ENCODE measurements at places on chromosomes 6 and 20.

DNA sequence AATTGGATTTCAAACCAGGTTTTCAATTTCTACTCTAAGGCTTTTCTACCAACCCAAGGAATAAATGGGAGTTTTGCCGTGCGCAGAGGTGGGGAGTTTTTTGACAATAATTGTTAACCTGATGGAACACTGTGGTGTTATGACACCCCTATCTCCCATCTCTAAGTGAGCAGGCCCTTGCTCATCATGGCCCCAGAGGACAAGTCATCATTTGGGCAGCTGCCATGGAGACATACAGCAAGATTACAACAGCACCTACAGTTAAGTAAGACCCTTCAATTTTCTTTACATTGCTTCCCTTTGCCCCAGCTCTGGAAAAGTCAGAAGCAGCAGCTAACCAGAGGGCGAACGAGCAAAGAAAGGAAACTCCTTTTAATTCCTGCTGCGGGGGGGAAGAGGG lies 54.3 kb downstream of the ADGRF5 start:
- no peak for DNase-seq

DNA sequence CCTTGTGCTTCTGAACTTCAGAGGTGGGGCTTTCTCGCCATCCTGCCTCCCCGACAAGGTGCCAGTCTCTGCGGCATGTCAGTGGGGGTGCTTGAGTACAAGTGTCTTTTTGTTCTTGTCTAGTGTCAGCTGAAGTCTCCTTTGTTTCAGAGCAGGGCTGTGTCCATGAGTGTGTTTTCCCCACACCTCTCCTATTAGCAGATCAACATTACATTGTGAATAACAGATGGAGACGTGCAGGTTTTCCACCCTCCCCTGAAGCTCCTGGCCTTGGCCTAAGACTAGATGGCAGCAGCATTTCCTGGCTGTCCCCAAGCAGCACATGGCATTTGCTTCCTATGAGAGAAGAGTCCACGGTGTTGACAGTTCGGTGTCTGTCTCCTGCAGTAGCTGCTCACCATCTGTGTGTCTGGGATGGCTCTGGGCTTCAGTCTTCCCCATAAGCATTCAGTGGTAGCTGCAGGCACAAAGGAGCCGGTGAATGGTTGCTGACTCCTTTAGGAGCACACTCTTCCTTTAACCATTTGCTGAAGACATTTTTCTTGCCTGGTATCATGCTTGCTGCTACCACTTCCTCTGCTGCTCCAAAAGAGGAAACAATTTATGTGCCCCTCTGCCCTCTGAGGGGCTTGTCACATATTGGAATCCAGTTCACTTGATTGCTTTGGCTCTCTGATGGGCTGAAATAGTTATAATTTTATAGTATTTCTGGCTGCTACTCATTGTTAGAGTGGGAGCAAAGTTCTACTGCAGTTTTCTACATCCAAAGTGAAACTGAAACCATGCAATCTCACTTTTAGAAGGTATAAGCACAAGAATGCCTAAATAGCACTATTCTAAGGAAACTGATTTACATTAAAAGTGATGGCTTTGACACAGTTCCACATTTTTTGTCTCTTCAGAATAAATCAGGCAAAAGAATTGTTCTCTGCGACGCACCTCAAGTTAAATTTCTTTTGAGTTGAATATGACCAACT lies 913.0 kb downstream of the C6orf118 start:
- DNase-seq, result no peak

DNA sequence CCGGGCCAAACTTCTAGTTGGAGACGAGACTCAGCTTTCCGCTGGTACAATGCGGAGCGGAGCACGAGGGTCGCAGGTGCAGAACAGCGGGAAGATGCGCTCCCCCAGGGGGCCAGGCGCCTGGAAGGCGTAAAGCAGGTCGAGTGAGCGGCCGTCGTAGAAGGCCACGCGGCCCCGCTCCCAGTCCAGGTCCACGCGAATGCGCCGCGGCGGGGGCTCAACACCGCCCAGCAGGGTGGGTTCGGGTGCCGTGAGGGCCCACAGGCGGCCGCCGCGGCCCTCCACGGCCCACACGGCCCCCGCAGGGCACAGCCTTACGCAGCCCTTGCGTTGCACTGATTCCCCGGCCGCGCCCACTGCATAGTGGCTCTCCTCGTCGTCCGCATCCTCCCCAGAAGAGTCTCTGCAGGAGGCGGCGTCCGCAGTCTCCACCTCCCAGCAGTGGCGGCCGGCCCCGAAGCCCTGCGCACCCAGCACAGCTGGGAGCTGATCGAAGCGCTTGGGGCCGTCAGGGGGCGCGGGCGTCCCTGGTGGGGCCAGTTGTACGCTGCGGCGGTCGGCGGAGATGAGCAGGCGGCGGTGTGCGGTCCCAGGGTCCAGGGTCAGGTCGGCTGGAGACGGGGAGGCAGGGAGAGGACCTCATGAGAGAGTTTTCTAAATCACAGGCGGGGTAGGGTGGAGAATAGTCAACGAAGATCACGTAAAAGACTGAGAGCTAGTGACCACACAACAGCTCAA lies 4.3 kb downstream of the PPP1R11 start:
- no peak for DNase-seq

DNA sequence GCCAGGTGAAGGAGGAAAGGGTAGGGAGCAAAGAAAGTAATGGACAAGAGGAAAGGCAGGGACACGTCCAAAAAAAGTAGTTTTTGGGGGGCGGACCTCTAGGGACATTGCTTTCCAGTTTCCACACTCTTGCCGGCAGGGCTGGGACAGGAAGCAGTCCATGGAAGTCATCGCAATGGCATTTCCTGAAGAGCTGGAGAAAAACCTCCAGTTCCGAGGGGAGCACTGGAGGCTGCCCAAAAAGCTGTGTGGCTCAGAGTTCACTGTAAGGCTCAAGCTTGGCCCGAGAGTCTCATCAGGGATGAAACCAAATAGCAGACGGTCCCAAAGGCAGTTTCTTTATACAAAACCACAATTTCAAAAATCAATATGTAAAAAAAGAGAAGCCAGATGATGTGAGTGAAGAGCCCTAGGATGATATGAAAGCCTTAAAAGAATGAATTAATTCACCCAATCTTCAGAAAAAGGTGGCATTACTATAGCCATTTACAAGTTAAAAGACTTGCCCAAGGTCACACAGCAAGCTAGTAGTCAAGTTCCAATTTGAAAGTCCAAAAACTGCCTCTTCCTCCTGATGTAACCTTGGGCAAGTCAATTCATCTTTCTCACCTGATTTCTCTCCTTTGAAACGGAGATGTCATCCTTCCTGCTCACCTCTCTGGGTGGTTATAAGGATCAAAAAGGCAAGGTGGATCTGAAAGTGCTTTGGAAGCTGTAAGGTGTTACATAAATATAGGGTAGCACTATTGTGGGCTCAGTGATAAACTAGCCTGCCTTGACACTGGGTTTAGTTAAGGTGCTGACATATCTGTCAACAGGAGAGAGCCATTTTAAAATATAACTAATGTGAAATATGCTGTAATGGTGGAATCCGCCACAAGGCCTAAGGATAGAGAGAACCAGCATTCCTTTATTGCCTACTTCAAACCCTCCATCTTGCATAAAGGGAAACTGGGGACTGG lies 9.1 kb downstream of the BCL2L1 start:
- DNase-seq, result no peak

DNA sequence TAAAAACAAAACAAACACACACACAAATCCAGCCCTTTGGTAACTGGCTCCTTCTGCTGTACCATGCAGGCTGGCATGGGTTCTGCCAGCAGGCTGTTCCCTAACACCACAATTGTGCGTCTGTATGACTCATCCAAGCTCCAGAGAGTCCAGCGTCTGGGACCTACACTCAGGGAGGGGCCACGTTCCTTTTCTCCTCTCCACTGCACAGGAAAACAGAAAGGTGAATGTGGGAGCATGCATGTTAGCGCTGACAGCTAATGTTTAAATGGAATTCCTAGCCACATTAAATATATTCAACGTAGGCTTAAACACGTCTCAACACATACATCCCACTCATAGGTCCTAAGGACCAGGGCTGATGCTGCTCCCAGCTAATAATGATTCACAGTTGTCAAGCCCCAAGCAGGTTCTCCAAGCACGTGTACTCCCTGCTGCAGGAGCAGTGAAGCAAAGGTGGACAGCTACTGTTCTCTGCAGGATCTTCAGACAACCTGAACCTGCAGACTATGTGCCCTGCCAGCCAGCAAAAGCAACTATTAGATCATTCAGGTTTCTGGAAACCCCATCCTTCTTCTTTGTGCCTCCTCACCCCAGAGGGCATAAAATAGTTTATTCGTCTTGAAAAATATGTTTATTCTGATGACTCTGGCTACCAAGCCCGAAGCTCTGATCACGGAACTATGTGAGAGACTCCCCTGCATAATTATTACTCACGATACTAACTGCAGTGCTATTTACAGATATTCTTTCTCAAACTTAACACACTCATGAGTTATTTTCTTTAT lies 20.9 kb downstream of the MAP1LC3A start:
- no peak for DNase-seq

DNA sequence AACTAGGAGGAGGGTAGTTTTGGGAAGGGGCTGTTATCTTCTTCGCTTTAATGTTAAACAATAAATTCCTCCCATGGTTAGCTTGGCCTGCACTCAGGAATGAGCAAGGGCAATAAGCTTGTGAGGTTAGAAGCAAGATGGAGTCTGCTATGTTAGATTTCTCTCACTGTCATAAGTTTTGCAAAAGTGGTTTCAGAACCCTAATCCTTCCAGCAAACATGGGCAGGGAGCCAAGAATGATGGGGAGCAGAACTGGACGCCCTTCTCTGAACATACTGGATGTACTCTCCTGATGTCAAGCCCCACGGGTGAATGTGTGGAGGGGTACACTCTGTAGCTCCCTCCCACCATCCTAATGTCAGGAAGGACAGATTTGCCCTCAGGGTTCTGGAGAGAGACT lies 22.3 kb downstream of the C6orf163 start:
- DNase-seq, result no peak

All from HEK293T (cell line).